ENCODE measurements at places on chromosomes 12 and 14.
A peak's percentile ranks its signal among the peaks of the same experiment; 100 is the strongest.

GRCh38 chr12:77323788-77324415, 258.5 kb upstream of the E2F7 start:
- no peak for DNase-seq

GRCh38 chr14:48582938-48583337, 907.5 kb upstream of the MDGA2 start:
- no peak for DNase-seq

DNA sequence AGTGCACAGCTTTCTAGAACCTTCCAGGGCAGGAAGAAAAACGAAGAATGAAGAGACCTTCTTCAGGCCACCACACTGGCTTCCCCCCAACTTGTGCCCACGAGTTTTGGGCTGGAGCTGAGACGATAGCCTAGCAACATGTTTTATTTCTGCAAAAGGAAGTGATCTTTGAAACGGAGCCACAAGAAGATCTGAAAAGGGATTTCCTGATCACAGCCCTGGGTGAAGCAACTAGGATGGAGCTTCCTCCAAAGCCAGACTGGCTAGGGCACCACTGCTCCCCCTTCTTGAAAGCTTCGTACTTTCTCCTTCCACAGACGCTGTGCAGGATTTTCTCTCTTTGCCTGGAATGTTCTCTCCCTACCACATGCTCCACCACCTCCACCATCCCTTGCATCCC, 418.3 kb downstream of the MED13L start:
- no peak for DNase-seq

GRCh38 chr12:124398578-124399227, 103.8 kb downstream of the RFLNA start:
- no peak for DNase-seq

DNA sequence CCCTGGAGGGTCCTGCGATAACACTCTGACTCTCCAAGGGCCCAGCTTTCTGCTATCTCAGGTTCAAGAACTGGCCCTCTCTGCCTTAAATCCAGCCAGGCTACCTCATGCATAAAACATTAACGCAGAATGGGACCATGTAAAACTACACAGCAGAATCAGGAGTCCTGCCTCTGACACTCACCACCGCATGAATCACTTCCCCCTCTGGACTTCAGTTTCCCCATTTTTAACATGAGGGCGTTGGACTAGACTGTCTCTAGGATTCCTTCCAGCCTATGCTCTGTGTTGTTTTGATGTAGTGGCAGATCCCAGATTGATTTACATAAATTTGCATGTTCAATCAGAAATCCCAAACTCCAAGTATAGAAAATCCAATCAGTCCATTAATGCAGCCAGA, 3.3 kb downstream of the NCKAP5L start:
- no peak for DNase-seq

- no peak for DNase-seq
These were observed 144.3 kb downstream of the CPNE8 start for GRCh38 chr12:38761111-38761510.

DNA sequence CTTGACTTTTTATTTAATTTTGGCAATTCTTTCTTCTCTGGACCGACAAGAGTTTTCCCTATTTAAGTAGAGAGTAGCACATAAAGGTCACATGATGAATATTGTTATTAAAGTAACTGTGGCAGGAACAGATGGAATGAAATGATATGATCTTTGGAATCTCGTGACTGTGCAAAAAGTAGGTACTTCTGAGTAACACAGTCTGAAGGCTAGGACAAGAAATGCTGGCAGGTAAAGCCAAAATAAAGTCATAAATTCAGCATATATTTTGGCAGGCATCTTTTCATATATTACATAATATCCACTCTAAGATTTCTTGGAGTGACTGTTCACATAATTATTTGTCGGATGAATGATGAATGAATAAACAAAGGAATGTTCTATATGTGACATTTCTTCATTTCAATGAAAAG, 121.4 kb downstream of the EFCAB11 start:
- no peak for DNase-seq

DNA sequence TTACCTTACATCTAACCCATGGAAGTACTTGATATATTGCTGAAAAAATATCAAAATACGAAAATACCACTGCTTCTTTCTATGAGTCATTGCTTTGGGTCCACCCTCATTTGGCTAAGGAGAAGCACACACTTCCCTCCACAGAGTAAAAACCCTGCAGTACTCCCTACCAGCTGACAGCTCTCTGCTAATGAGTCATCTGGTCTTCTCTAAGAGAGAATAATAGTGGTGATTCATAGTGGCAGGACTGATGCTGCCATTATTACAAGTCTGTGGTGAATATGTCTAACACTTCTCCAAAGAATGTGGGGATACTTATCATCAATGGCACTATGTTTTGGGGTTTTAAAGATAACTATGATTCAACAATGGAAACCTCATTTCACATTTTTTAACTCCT, 90.7 kb downstream of the PPFIA2 start:
- DNase-seq, result peak; percentile 78

DNA sequence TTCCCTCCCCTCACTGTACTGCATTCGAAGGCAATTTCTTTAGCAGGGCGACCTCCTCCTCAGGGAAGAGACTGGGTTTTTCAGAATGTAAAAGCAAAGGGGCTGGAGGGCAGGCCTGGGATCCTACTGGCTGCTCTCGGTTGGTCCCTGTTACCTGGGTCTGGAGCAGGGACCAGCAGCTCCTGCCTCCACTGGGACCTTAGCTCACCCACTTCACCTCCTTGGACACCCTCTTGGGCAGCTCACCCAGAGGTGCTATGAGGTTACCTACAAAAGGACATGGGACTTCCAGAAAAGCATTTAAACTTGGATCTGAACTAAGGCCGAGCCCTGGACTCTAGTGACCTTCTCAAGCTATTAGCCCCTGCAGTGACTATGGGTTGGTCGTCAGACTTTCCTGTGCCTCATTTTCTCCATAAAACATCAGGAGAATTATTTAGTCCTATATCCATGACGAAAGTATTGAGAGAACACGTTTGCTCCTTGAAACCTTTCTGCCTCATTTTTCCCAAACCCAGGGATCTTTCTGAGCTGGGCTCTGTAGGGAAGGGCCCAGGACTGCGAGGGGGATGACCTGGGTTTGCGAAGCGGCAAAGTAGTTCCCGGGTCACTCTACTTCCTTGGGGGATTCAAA, 65.0 kb downstream of the FBXL14 start:
- DNase-seq, result no peak

- DNase-seq, result no peak
These were observed 199.4 kb downstream of the ANO4 start for GRCh38 chr12:100993916-100994450.

DNA sequence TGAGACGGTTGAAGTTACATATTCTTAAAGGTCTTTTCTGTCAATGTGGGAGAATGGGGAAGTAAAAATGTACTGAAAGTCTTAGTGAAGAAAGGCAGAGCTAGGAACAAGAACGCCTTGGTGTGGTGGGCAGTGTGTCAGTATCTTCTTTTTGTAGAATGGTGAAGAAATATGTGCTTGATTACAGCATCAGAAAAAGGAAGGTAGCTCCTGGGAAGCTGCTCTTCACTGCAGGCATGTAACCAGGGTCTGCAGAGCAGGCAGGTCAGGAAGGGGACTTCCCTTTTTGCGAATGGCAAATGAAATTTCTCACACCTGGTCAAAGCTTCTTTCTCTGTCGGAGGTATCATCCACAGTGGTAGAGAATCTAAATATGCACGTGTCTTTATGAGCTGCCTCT, 226.2 kb downstream of the ADAMTS20 start:
- DNase-seq, result no peak

DNA sequence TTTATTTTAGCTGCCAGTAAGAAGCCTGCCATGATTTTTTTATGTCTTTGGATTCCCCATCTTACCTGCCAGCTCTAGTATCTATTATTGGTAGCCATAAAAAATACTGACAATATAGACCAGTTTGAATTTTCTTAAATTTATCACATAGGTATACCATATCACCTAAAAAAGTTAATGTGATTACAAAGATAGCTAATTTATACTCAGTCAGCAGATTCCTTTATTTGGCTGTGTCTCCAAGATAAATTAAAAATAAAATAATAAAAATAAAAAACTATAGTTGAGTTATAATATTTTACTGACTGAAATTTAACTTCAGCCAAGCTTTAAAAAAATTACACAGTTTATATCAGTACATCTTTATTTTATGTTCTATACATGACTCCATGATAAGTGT, 128.3 kb downstream of the GPHN start:
- DNase-seq, result no peak

DNA sequence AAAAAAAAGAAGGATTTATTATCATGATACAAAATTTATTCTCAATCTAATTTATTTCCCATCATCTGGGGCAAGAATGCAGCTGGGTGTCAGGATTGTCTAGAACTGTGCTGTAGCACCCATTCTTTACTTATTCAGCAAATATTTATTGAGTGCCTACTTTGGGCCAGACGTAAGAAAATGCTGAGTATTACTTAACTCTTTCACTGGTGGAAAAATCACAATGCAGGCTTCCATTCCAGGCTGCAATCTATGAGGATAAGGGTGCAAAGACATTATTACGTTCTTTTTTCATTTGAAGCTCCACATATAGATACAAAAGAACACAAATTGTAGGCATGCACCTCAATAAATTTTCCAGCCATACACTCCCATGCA, 86.0 kb upstream of the CDKN3 start:
- no peak for DNase-seq

GRCh38 chr12:19539836-19540235, 100.5 kb downstream of the AEBP2 start:
- DNase-seq, result no peak

GRCh38 chr14:63788011-63788933, 60.4 kb upstream of the SGPP1 start:
- DNase-seq, result no peak

- peak; percentile 82 for DNase-seq
These were observed 668 bp downstream of the TRIP11 start for GRCh38 chr14:92039063-92039718.

DNA sequence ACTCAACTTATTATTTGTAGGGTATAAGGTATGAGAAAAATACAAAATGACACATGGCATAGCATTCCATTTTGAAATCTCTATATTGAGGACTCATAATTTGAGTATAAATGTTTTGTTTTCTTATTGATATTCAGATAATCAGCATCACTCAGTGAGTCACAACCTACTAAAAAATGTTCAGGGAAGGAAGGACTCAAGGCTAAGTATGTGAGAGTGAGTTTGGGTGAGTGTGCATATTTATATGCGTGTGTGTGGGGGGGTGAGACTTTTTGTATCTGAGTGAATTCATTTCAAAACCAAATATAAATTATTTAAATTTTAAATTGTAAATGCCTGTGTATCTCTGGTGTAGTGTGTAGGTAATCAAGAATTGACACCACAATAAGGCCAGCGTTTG, 87.8 kb upstream of the PRKD1 start:
- no peak for DNase-seq

- no peak for DNase-seq
These were observed 9.1 kb downstream of the FBXW8 start for GRCh38 chr12:116919706-116920485.

- no peak for DNase-seq
These were observed 360.5 kb downstream of the FUT8 start for GRCh38 chr14:65772921-65773574.

DNA sequence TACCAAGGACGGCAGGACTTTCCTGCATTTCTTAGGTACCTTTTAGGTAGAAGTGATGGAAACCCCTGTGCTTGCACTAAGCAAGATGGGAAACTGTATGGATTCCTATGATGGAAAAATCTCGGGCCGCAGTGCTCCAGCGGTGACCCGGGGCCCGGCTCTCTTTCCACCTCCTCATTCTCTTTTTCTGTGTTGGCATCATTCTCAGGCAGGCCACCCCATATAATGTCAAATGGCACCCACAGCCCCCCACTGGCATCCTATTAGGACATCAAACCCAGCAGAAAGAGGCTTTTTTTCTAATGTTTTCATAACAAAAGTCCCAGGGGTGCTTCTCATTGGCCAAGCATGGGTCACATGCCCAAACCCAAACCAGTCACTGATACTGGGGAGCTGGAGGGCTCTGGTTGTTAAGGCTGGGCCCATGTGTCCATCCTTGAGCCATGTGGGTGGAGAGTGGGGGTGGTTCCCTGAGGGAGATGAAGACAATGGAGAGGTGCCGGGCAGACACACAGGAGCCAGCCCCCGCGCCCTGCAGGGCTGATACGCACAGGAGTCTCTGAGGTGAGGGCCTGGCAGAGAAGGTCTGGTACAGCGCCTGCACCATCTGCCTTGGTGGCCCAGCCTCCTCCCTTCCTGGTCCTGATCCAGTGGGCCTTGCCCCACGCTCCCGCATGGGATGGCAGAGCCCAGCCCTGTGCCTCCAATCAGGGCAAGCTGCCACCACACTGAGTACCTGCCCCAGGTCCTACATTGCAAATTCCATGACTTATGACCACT, 142.1 kb downstream of the CALM1 start:
- no peak for DNase-seq

DNA sequence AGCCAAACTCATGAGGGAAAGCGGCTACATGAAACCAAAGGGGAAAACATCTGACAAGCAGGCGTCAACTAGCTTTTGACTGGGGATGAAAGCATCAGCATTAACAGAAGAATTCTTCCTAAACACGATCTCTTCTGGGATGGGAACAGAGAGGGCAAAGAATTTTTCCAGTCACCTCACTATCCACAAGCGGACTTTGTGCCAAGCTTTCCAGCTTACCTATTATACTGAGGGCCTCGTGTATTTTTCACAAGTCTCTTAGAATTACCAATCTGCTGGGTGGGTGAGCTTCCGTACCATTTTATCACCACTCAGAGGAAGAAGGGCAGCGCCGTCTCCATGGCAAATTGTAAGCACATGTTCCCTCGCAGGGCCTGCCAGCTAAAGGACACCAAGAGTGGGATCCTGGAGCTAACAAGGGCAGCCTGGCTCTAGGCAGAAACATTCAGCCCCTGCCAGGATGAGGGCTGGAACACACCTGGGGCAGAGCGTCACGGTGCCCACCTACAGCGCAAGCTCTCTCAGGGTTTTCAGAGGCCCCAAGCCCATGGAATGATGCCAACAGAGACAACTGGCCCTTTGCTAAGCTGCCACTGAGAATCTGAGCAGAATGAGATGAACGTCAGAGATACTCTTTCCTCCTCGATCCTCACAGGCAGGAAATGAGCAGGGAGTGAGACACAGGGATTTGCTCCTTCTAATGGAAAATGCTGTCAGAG, 74.6 kb downstream of the CHGA start:
- no peak for DNase-seq

DNA sequence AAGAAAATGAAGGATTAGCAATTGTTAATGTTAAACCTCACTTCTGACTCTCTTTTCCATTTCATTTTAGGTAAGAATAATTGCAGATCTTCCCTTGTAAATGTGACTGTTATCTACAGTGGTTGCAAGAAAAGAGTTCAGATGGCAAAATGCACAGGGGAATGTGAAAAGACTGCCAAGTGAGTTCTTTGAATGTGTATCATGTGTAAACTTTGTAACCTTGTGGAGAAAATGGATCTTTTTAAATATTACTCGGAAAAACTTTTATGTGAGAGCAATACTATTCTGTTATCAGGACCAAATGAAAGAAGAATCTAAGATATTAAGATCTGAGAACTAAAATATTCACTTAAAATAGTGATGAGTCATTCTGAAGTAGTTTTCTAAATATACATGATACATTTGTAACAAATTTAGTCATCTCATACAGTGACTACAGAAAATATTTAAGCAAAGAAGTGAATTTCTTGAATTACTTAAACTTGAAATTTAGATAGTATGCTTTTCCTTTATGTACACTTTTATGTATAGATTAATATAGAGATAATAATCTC, 122.5 kb upstream of the CNTN1 start:
- no peak for DNase-seq

- DNase-seq, result no peak
These were observed 27.4 kb downstream of the TAOK3 start for GRCh38 chr12:118345355-118345754.

Data from SW480 (cell line).